Cardiac septum (tissue), 1 donor: ENCODE measurements at places on chromosomes 5 and 9.

GRCh38 chr9:18063856-18064390 lies 410.0 kb upstream of the ADAMTSL1 start:
- DNase-seq, result no peak

- DNase-seq, result no peak
These were observed 75.7 kb downstream of the PTCH1 start for GRCh38 chr9:95441081-95441480.

- DNase-seq, result no peak
These were observed 103.6 kb downstream of the HSPA4 start for GRCh38 chr5:133155326-133155969.

- no peak for DNase-seq
These were observed 268.8 kb downstream of the MLLT3 start for GRCh38 chr9:20353524-20353923.

DNA sequence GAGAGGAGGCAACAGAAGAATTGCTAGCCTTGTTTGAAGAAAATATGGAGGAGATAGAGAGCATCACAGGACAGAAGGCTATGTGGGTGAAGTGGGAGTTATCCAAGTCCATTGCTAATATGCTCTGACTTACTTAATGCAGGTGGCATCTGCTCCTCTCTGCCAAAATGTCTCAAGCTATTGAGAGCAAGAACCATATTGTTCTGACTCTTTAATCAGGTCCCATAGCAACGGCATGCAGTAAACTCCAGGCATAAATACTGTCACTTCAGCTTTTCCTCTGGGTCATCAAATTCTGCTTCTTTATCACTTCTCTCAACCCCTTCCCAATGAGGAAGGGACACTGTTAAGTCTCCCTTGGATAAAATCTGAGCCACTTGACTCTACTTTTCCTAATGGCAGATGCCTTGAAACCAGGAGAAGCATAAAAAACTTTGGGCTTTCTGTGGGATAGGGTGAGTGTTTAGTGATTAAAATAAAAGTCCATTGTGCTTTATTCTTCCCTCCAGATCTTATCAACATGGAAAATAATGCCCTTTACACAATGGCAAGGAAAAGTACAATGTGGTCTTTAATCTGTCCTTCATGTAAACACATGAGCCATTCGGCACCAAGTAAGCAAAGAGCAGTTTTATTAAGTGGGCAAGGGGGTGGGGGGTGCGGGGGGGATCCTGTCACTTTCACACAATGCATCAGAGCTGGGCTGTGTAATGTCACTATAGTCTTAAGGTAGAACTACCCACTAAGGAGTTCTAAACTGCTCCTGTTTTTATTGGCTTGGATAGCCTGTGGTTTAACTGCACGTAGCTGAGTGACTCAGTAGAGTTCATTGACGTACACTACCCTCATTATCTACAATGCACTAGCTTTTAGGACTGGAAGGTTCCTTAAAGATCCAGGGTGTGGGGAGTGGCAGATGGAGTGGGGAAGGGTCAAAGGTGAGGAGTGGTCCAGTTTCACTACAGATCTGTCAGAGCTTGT lies 71.0 kb upstream of the TARS1 start:
- no peak for DNase-seq

DNA sequence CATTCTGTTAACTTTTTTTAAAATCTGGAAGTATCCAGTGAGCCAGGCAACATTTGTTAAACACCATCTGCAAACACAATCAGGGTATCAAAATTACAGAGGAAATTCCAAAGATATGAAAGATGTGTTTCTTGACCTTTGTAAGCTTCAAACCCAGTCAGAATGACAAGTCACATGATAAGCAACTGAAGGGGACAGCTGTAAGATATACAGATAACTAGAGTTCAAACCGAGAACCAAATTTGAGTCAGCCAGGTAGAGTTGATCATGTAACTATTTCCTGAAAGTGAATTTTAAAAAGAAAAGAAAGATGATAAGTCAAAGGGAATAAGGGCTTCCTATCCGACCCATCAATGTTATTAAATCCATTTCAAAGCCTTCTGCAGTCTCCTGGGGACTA lies 196.2 kb downstream of the DEPDC1B start:
- DNase-seq, result no peak

DNA sequence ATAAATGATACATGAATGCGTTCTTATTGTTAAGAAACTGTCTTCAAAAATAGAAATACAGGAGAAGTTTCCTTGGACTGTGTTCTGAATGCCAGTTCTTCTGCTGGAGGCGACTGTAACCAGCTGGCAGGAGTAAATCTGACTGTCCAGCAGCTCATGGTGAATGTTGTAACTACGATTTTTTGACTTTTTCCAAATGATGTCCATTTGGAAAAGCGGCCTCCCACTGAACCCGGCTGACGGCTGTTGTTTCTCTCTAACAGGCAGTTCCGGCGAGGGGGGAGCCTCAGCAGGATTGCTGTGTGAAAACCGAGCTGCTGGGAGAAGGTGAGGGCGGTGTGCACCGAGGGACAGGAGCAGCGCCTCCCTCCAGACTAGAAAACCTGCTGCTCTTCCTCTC lies 91.9 kb downstream of the EHMT1 start:
- DNase-seq, result no peak

- DNase-seq, result no peak
These were observed 1.3 kb downstream of the RAB14 start for GRCh38 chr9:121200356-121200755.

DNA sequence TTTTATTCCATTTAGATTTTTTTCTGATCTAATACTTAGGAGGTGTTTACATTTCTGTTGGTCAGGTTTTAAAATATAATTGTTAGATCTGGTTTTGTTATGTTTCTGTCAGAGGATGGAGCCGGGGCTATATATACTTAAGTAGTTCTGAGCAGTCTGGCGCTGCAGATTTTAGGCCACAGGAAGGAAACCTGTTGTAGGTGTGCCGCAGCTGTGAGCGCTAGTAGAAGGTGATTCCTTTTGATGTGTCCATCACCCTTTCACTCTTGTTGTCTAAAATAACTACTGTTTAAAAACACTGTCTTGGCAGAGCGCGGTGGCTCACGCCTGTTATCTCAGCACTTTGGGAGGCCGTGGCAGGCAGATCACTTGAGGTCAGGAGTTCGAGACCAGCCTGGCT lies 17.0 kb downstream of the ZBTB34 start:
- DNase-seq, result no peak

- no peak for DNase-seq
These were observed at the start of gene OMD for GRCh38 chr9:92424340-92424739. TSS of gene OMD (minus strand) at chr9:92424471. CDS start at chr9:92417558, 6,913 bp downstream.

DNA sequence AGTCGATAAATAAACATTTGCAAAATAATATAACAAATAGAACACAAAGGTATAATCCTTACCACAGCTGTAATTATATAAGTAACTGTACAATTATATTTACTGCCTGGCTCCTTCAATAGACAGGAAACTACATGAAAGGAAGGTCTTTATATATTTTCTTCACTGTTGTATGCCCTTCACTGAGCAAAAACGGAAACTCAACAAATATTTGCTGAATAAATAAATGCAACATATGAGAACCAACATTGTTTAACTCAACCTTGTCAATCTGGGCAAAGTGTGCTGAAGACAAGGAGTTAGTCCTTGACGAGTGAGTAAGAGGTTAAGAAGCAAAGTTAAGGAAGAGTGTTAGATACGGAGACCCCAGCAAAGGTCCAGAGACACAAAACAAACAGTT lies 22.6 kb downstream of the PSMD5 start:
- no peak for DNase-seq

DNA sequence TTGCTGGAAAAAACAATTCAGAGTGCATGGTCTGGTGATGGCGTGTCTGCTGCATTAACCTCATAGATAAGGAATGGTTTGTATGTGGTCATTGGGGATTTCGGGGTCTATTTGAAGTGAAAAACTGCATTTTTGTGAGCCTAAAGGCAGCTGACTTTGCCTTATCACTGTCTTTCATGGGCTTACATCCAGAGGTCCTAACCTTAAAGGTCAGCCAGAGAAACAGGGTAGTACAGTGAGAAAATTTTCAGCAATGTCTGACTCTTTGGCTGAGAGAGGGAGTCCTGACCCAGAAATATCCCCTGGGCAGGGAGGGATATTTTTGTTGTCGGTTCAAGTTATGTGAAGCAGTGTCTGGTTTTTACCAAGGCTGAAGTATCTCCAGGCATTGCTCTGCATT lies 5.7 kb downstream of the PCSK5 start:
- no peak for DNase-seq

DNA sequence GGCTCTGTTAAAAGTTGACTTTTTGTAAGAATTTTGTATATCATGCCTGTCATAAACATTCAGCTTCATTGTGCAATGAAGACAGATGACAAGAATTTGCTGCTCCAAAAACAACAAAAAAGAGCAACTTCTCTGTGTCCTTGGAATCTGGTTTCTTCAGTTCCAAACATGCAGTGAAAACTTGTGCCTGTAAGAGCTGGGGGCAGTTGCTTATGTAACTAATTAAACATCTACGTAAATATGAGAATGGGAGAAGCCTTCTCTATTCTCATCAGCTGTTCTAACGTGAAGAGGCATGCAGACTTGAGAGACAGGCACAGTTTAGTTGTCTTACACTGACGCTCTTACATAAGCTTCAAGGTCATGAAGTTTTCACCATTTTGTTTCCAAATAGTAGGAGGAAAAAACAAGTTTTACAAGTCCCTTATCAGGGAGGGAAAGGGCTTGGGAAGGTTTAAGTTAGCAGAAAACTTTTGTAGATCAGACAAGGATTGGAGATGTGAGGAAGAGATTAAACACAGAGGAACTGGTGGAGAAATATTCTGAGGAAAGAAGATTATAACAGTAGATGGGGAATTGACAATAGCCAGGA lies 170.4 kb downstream of the RFK start:
- no peak for DNase-seq

- DNase-seq, result no peak
These were observed 289.5 kb upstream of the IL12B start for GRCh38 chr5:159619826-159620225.

GRCh38 chr9:136539427-136540421 lies 6.1 kb downstream of the NOTCH1 start:
- DNase-seq, result peak; percentile 99

- no peak for DNase-seq
These were observed 17.3 kb upstream of the TGFBI start for GRCh38 chr5:136011414-136012001.

GRCh38 chr9:95623640-95624039 lies 106.9 kb upstream of the PTCH1 start:
- no peak for DNase-seq

GRCh38 chr5:115579216-115579615 lies 23.1 kb downstream of the TICAM2 start:
- no peak for DNase-seq

- no peak for DNase-seq
These were observed 246.9 kb downstream of the CYLC2 start for GRCh38 chr9:103242025-103242424.

- DNase-seq, result no peak
These were observed 58.6 kb upstream of the LIFR start for GRCh38 chr5:38615042-38615441.

GRCh38 chr5:61477788-61478187 lies 145.7 kb downstream of the ZSWIM6 start:
- no peak for DNase-seq

DNA sequence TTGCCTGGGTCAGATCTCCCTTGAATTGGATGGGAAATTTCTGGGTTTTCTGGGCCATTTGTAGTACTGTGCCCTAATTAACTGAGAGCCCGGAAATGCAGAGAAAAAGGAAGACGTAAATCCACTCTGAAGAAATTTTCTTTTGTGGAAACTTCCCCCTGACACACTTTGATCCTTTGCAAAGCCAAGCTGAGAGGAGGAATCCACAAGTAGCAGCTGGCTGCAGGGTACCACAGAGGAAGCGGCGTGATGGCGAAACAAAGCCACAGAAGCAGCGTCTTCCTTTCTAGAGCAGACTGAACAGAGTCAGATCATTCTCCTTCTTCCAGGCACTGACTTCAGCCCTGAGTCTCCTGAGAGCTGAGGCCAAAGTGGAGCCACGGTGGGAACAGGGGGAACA lies 47.1 kb upstream of the ZNF354A start:
- no peak for DNase-seq

- no peak for DNase-seq
These were observed 199.4 kb upstream of the SLC24A2 start for GRCh38 chr9:19988281-19988680.

DNA sequence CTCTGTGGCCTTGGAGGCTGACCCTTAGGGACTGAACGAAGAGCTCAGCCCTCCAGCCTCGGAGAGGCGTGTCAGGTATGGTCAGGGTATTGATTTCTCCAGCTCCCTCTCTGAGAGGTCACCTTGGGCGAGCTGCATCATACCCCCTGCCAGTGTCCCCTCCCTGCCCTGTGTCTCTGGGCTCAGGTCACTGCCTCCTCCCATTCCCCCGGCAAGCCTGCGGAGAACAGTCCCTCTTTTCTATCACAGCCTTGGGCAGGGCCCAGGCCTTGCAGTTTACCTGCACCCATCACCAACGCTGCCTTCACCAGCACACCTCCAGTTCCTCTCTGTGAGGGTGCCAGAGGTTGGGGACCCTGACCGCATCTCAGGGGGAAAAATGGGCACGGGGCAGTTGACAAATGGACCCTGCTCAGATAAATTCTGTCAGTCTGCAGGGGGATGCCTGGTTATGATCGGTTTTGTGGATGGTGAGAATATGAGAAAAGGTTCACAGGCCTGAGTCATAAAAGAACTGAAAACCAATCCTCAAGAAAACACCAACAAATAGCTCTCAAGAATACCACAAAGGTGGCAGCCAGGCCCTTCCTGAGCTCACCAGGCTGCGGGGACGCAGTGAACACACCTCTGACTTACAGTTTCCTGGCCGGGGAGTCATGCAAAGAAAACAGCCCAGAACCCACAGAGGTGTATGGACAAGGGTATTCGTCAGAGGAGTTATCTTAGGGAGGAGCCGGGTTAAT lies 24.7 kb upstream of the RXRA start:
- no peak for DNase-seq

GRCh38 chr5:140741967-140742366 lies 41.7 kb downstream of the ZMAT2 start:
- no peak for DNase-seq

GRCh38 chr9:29078063-29078666 lies 1504.9 kb upstream of the C9orf72 start:
- DNase-seq, result no peak

DNA sequence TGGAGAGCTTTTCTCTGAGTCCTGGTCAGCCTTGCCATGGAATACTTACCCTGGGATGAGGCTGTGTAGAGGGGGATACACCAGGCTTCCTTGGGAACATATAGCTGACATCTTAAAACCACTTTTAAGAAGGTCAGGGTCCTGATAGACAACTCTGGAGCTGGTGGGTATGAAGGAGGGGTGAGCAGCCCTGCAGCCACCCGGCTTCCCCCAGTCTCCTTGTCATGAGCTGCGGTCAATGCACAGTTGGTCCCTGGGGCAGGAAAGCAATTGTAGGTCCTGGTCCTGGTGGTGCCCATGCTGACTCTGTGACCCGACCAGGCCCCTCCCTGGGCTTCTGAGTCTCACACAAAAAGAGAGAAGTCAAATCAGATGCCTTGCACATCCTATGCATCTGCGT lies 63.6 kb downstream of the MRPL36 start:
- no peak for DNase-seq

DNA sequence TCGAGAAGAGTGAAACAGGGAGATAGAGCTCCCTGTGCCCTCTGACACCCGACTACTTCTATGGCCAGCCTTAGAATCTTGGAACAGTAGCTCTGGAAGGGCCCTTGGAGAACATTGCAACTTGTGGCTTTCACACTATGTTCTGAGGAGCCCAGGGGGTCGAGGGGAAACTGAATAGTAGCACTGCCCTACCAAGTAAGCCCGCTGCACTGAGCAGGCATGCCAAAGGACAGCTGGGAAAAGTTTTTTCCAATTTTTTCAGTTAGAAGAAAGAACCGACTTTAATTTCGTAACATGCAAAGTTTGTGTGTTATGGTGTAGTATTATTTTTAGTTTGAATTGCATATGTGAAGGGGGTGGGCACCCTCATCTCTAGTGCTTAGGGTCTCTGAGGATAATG lies 10.9 kb downstream of the SMIM3 start:
- DNase-seq, result no peak
